ENCODE measurements at places on chromosomes 16 and 17.

DNA sequence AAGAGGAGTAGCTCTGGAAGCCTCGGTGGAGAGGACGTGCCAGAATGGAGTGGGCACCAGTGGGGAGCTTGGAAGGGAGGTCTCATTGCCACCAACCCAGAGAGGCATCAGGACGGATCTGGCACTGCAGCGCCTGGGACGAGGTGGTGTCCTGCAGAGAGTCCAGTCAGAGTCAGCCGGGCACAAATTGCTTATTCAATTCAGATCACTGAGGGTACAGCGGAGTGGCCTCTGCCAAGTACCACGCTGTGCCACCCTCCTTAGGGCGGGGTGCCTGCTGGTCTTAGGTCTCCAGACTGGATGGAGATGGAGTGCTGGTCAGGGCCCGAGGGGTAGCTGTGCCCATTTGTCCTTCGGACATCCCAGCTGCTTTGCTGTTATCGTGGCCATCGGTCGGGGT lies 18.9 kb upstream of the SPPL2C start:
- no peak for DNase-seq

DNA sequence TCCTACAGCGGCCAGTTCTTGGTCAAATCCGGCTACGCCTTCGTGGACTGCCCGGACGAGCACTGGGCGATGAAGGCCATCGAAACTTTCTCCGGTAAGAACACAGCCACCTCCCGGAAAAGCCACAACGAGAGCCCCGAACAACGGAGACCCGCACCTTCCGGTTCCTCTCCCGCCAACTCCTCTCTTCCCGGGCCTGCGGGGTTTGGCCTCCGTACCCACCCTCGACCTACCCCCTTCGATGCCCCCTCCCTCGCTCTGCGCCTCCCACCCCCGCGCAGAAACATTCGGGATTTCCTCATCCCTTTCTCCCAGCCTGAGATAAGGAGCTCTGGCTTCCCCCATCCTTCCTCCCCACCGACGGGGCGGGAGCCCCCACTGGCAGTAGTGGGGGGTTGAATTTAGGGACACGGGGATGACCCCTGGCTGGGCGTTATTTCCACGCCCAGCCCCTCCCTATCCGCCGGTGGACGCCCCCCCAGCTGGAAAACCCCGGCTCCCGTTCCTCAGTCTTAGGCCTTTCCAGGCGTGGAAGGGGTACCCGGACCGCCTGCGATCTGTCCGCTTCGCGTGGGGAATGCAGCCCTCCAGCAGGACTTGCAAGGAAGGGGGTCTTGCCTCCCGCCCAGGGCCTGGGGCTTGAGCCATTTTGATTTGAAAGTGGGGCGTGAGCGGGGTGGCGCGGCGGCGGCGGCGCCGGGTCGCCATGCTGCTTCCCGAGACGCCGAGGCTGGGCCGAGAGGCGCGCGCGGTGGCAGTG lies 822 bp downstream of the IGF2BP1 start:
- DNase-seq, result no peak

GRCh38 chr17:27158382-27158781 lies 135.5 kb upstream of the WSB1 start:
- DNase-seq, result no peak

GRCh38 chr17:78168242-78168902 lies at the start of gene SYNGR2:
TSS of gene SYNGR2 (plus strand) at chr17:78168581. CDS start at chr17:78168617, 36 bp downstream.
- peak; percentile 83 for DNase-seq

DNA sequence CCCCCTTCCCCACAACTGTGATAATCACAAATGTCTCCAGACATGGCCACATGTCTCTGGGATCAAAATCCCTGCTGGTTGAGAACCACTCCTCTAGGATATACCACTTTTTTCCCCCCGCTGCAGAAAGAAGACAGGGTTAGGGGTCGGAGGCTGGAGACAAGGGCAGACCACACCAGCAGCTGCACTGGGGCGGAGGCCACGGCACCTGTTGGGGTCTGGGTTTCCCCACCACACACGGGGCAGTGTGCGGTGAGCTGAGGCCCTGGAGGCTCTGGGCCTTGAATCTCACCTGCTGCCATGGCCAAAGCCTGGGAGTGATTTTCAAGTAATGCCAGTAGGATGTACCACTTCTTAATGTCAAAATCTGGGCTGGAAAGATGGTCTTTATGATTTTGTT lies 320.5 kb downstream of the SNX29 start:
- DNase-seq, result no peak
